ENCODE measurements at places on chromosomes 6 and 20.

GRCh38 chr20:17816804-17817587 is 117.2 kb downstream of the BANF2 start:
- DNase-seq, result no peak

DNA sequence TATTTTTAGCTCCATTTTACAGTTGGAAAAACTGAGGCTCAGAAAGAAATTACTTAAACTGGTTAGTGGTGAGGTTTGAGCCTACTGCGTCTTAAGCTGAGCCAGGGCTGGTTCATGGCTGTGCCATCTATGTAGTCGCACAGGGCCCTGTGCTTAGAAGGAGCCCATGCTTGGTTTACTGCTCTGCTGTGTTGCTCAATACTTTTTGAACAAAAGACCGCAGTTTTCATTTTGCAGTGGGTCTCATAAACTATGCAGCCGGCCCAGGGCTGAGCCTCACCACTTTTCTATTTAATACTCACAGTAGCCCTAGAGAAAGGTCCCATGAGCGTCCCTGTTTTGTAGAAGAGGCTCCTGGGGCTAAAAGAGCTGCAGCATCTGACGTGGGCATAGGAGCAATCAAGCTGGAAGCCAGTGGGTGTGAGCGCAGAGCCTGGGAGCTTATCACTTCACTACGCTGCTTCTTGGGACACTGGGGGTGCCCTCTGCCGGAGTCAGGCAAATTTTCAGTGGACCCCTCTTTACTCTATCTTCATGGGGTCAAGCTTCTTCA is 501 bp downstream of the SIRPB2 start:
- DNase-seq, result no peak

GRCh38 chr6:112680091-112680490 is 333.0 kb downstream of the RFPL4B start:
- DNase-seq, result no peak

GRCh38 chr20:1526310-1526709 is 31.2 kb downstream of the SIRPD start:
- no peak for DNase-seq

DNA sequence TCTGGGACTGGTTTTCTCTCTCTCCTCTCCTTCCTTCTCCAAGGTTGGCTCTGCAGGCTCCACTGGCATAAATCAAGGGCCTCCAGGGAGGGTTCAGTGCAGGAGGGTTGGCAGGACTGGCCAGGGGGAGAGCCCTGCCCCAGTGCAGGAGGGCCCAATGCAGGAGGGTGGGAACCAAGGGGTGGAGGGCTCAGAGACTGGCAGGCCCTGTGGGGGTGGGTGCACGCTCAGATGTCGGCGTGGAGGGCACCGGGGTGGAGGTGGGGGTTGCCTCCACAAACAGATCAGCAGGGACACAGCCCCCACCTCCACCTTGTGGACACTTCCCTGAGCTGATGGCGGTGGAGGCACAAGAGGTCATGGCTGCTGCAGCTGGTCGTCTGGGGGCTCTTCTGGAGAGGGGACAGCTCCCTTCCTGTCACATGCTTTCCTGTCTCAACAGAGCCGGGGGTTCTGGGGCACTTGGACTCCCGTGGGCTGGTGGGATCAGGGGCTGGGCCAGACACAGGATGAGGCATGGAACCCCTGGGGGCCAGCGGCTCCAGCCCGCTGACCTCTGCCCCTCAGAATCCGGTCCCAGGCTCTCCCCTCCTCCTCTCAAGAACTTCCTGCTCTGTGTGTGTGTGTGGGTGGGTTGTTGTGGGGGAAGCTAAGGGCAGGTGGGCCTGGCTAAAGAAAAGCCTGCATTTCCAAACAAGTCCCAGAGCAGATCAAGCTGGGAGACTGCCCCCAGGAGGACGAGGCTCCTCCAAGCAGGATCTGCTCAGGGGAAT is 2.7 kb upstream of the ABHD16B start:
- no peak for DNase-seq

DNA sequence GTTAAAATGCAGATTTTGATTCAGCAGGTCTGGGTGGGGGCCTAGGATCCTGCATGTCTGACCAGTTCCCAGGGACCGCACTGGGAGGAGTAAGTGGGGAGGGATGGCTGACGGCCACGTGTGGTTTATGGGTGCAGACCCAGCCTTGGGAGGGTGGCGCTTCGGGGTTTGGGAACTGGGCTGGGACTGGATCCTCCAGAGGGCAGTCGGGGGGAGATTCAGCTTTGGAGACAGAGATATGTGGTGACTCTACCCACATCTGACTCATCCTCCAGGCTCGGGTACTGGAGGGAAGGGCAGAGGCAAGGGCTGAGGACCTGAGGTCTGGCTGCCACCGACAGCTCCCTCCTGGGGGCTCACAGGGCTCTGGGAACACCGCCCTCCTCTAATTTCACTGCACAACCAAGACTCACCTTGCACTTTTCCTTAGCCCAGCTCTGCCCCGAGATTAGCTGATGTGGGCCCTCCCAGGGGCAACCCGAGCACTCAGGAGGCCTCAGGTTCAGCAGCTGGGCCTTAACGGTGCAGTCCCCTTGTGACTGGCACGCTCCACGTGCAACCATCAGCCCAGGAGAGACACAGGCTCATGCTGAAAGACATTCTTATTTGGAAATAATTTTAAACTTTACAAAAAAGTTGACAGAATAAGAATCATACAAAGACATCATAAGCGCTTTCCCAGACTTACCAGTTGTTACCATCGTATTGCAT is 172.8 kb upstream of the PMEPA1 start:
- DNase-seq, result no peak

GRCh38 chr20:23291575-23292240 is 58.9 kb upstream of the NXT1 start:
- no peak for DNase-seq
